Pulmonary artery endothelial cell (primary cell): ENCODE measurements at places on chromosomes 6 and 20. TPM values are rescaled to one million over a fixed set of nuclear protein-coding genes. Genes with fewer than 3 reads are reported as not detected.

DNA sequence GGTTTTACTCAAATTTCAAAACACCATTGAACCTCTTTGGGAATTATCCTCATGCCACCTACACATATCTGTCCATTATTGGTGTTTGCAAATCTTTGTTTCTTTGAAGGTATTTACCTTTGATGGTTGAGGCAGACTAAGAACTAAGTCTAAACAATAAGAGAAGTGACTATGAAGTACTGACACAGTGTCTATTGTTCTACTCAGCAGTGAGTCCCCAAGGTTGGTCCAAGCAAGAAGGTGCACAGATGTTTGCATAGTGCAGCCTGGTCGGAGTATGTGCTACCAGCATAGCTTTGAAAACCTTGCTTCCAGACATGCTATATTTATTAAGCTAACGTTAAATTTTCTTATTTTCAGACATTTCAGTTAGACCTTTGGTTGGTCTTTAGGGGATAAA lies 19.5 kb downstream of the LRRC1 start:
- no peak for DNase-seq

DNA sequence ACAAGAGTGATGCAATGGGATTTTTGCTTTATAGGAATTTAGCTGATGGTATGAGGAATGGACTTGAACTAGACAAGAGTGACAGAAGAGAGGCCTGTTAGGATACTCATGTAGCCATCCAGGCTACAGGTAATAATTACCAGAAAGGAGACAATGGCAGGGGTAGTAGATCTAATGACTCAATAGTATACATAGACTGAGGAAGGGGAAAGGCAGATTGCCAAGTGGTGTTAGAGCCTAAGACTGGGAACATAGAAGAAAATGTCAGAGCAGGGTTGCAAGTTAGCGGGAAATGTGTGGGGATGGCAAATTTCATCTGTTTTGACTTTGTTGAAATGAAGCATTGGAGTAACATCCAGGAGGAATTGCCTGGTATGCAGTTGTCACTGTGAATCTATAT lies 295.6 kb downstream of the UTRN start:
- no peak for DNase-seq

GRCh38 chr20:59402681-59403080 lies 102.3 kb downstream of the EDN3 start:
- DNase-seq, result no peak

The L3MBTL1 gene
- 2.8 and 4.5 TPM in 2 replicates for total RNA-seq

The VSX1 gene
- not detected in 2 replicates for total RNA-seq

The EYS gene
- under 0.01 TPM in 1 of 2 replicates, not detected in the other for total RNA-seq

The PTK6 gene
- total RNA-seq, result 0.07 and 0.13 TPM in 2 replicates
